Stimulated activated CD8-positive, alpha-beta memory T cell treated with anti-CD3 and anti-CD28 coated beads, Interleukin-2, amount 100 ng/mL, for 1 hour (primary cell): ENCODE measurements at places on chromosomes 5 and 9.

GRCh38 chr5:52560366-52560765, 227.3 kb upstream of the ITGA1 start:
- no peak for DNase-seq

DNA sequence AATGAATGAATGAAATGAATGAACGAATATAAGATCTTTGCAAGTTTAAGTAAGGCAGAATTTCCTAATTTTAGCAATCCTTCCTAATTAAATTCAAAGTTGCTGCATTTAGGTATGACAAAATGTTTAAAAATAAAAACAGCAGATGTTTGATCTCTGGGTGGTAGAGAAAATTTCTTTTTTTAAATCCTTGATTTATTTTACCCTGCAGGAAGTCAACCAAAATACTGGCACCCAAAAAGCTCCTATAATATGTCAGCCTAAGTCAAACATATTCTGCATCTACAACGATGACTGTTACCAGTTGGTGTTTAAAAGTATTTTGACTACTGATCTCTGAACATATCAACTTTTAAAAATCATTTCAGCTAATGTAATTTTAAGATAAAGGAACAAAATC, 58.4 kb downstream of the TTC39B start:
- no peak for DNase-seq

DNA sequence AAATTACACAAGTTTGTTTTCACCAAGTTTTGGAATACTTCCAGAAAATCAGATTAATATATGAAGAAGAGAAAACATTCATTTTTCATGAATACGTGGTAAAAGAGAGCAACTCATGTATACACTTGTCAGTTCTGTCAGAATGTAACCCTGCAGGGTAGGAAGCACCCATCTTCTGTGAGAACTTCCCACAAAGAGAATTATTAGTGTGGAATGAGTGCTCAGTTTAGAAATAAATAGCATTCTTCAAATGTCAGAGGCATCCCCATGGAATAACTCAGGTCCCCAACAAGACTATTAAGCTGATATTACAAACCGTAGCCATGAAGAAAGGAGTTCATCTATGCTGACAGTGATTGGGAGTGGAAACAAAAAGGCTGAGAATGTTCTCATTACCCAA, 45.2 kb downstream of the EPB41L4A start:
- DNase-seq: no peak

DNA sequence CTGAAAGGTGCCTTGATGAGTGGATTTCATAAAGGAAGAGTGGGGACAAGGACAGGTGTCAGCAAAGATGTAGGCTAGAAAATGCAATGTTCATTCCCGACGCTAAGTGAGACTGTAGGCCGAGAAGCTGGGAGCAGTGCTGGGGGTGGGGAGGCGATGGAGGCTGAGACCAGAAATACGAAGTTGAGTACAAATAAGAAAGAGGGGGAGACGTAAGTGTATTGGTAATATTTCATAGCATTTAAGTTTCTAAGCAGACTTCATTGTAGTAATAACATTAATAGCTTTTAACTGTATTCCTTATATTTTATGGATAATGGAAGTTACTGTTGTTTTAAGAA, 11.0 kb downstream of the TRIP13 start:
- no peak for DNase-seq
